ENCODE measurements at places on chromosomes 7 and 10.

GRCh38 chr10:70084189-70084588 lies 31.5 kb downstream of the MACROH2A2 start:
- DNase-seq: no peak

DNA sequence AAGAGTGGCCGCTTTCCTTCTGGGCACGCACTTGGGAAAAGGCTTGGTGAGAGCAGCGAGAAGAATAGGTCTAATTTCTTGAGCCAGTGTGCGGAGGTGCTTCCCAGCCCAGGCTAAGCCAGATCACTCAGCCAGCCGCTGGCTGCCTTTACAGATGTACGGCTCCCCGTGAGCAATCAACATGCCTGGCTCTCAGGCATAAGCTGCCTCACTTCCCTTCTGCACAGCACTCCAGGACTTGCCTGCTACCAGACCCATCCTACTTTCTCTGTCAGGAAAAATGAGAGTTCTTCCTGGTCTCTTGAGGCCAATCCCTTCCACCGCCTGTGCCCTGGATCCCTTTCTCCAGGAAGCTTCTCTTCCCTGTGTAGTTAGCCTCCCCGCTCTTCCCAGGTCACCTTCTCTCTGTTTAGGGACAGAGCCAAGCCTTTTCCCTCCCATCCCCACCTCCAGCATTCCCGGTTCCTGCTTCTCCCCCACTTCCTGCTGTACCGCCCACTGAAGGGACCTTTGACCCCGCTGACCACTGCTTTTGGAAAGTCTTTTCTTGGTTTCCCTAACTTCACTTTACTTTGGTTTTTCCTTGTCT lies 1.1 kb upstream of the ACTR3C start:
- peak; percentile 44 for DNase-seq

GRCh38 chr10:86819567-86819966 lies 63.1 kb downstream of the BMPR1A start:
- no peak for DNase-seq

GRCh38 chr7:7428806-7429205 lies 106.9 kb downstream of the COL28A1 start:
- DNase-seq: no peak

- no peak for DNase-seq
These were observed 244.4 kb downstream of the CHCHD3 start for GRCh38 chr7:132837529-132837928.

- peak; percentile 48 for DNase-seq
These were observed 648.5 kb upstream of the LRRN3 start for GRCh38 chr7:110442381-110442837.

GRCh38 chr10:12489357-12489756 lies 140.0 kb downstream of the CAMK1D start:
- no peak for DNase-seq

- DNase-seq: no peak
These were observed 42.0 kb downstream of the LYZL2 start for GRCh38 chr10:30587522-30588031.

GRCh38 chr10:34311679-34312078 lies 503.4 kb downstream of the PARD3 start:
- no peak for DNase-seq

DNA sequence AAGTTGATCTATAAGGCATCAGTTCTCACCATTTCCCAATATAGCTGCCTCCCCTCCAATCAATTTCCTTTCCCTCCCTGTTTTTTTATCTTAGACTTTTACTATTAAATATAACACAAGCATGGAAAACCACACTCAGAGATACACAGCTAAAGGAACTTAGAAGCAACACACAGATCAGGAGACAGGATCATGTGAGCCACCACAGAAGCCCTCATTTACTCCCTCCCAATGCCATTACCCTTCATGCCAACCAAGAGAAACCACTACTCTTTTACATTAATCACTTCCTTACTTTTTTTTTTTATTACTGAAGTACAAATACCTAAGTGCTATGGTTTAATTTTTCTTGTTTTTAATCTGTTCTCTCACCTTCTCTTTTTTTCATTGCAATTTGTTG lies 33.0 kb downstream of the COG5 start:
- no peak for DNase-seq

GRCh38 chr7:111190804-111191203 lies 99.9 kb downstream of the LRRN3 start:
- no peak for DNase-seq

- DNase-seq: no peak
These were observed 26.3 kb upstream of the COL1A2 start for GRCh38 chr7:94368371-94368791.

DNA sequence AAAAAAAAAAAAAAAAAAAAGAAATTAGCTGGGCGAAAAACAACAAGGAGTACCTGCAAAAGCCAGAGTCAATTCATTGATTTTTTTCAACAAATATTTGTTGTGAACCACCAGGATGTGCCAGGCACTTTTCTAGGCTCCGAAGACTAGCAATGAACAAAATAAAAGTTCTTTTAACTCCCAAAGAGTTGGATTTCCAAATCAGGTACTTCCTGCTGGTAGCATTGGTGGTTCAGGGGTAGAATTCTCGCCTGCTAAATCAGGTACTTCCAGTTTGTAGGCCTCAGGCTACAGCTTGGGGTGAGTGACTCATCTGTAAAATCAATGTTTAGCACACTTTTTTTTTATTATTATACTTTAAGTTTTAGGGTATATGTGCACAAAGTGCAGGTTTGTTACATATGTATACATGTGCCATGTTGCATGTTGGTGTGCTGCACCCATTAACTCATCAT lies 10.9 kb downstream of the PPA1 start:
- DNase-seq: no peak

GRCh38 chr7:86863452-86863851 lies 196.0 kb downstream of the ELAPOR2 start:
- no peak for DNase-seq

GRCh38 chr7:128912281-128912680 lies 1.8 kb upstream of the KCP start:
- no peak for DNase-seq

DNA sequence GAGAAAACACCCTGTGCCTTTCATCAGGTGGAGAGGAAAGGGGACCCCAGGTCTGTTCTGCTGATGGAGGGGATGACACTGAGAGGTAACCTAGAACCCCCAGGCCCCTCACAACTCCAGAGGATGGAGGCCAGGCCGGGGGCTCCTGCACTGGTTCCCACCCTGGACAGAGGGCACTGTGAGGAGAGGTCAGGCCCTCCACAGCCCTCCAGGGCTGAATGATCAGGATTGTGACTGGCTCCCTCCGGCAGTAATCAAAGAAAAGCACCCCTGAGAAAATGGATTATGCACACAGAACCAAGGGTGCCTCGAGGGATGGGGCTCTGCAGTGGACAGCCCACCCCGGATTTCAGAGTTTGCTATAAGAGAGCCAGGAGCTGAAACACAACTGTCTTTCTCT lies 502.8 kb downstream of the TCERG1L start:
- DNase-seq: no peak

GRCh38 chr10:102421757-102422512 lies 1.3 kb downstream of the FBXL15 start:
- DNase-seq: peak; percentile 49

- peak; percentile 28 for DNase-seq
These were observed 1.6 kb upstream of the ORAI2 start for GRCh38 chr7:102431617-102432298.

DNA sequence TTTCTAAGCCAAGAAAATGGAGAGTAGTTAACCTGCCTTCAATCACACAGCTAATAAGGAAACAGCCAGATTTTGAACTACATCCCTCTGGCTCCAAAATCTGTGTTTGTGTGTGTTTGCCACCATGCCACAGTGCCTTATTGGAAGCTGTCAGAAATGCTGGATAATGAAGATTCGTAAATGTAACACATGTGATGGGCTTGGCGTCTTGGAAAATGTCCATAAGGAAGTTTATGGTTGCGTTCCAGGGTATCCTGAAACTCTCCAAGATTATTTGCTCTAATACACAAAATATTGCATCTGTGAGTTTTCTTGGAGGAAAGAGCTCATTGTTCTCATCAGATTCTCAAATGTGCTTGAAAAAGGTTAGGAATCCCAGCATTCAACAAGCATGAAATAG lies 22.7 kb downstream of the MYOF start:
- DNase-seq: no peak

GRCh38 chr10:121188005-121188404 lies 336.8 kb downstream of the WDR11 start:
- DNase-seq: peak; percentile 20

DNA sequence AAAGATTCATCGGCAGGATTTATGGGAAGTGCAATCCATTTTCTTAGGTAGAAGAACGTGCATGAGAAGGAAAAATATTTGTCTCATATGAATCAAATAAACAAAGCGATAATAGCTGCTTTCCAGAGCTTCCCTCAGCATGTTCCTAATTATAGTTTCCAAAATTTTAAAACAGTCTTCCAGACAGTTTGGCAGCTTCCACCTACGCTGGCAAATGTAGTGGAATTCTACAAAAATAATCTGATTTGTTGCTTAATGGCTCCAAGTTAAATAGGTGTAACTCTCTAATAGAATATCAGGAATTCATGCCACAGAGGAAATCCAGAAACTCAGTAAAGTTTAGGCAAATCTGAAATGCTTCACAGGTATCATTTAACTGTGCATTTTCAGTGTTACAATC lies 23.3 kb upstream of the AGBL3 start:
- DNase-seq: no peak

GRCh38 chr10:10055656-10056442 lies 961.8 kb upstream of the CELF2 start:
- no peak for DNase-seq

DNA sequence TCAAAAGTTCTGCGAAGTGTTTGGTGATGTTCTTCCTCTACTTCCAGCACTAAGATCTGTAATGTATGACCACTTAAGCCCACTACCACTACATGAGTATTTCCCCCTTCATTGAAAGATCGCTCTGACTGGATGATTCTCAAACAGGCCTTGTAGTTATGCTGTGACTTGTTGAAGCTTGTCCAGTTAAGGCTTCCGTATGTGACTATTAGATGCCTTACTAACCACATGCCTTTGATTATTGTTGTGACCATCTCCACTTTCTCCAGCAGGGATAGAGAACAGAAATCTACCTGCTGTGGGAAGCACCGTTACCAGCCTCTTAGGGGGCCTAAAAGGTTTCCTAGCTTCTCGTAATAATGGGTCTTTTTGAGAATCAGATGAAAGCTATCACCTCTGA lies 81.1 kb downstream of the NOC3L start:
- no peak for DNase-seq

DNA sequence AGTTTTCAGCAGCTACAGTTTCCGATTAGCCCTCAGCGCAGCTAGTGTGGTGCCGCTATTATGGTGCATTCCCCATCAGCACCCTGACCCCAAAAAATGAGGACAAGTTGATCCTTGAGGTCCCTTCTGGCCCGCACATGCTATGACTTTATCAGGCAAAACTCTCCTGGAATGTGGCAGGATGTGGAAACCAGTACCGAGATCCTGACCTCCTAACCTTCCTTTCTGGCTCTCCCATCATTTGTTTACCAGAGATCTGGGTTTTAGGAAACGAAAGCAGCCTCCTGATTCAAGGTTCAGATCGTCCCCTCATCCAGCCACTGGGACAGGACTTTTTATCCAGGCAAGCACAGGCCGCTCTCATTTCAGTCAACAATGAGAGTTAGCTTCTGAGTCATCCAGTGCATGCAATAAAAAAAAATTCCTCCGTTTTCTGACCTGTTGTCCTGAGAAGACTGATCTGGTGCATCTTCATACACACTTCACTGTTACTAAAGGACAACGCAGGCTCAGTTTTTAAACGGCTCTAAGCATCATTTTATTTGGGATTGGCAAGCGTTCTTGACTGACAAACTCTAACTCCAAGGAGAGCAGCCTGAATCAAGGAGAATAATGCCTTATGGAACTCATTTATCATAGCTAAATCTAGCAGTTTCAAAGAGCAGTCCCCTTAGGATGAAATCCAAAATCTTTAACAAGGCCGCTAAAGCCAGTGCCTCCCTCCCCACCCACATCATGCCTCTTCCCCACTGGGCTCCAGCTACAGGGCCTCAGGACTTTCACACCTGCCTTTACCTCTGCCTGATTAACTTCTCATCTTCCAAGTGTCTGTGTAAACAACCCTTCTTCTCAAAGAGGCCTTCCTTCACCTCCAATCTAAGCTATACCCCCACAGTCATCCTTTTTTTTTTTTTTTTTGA lies 17.1 kb downstream of the PDLIM1 start:
- DNase-seq: no peak

- no peak for DNase-seq
These were observed 30.3 kb upstream of the SUN1 start for GRCh38 chr7:801940-802381.

- no peak for DNase-seq
These were observed 60.3 kb downstream of the TBXAS1 start for GRCh38 chr7:139889186-139889871.

GRCh38 chr10:5551531-5552375 lies 27.0 kb downstream of the CALML3 start:
- DNase-seq: no peak

- DNase-seq: no peak
These were observed 186.5 kb upstream of the TMEM72 start for GRCh38 chr10:44724415-44725174.

DNA sequence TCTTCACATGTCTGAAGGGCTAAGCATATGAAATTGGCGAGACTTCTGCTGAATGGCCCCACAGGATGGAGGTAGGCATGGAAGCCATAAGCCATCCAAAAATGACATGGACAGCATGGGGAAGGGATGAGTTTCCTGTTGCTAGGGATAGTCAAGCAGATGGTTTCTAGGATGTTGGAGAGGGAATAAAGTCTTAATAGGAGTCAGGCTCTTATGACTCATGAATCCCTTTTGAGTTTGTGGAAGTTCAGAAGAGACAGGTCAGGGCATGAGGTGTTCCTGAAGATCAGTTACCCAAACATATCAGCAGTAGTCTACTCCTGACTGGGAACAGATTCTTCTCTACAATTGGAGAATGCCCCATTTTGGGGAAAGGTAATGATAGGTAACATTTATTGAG lies 243.9 kb downstream of the REEP3 start:
- no peak for DNase-seq

GRCh38 chr7:108045154-108045553 lies 42.2 kb upstream of the LAMB1 start:
- no peak for DNase-seq

GRCh38 chr10:77201135-77202106 lies 436.2 kb downstream of the KCNMA1 start:
- DNase-seq: peak; percentile 2

All from NCI-H1417 (cell line).